Sciatic nerve (tissue), 2 donors: ENCODE measurements at places on chromosomes 4 and X. TPM values are rescaled to one million over a fixed set of nuclear protein-coding genes. Genes with fewer than 3 reads are reported as not detected.
A peak's percentile ranks its signal among the peaks of the same experiment; 100 is the strongest.

The ADGRG2 gene
- total RNA-seq, result 5.3 TPM

GRCh38 chrX:104749951-104750610 is 184.1 kb downstream of the IL1RAPL2 start:
- DNase-seq, result no peak

The ZCCHC18 gene
- total RNA-seq, result 1.5 TPM

DNA sequence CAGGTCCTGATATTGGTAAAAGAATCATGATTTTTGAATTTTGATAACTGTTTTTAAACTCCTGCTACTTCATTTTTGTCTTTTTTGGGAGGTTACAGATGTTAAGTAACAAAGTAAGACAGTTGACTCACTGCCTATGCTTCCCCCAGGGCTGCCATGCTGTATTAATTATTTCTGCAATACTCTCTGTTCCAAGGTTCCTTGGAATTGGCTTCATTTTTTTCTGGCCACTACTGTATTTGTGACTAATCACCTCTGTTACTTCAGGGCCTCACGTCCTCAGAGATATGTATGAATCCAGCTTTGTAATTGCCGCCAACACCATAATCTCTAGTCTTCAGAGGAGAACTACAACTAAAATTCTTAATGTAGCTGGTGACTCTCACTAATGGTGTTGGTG is 1729.3 kb downstream of the C4orf33 start:
- DNase-seq, result no peak

- no peak for DNase-seq
Observed at GRCh38 chrX:101759000-101759399, 99.3 kb upstream of the ARMCX2 start.

GRCh38 chrX:123561439-123562215 is 171.2 kb downstream of the THOC2 start:
- peak; percentile 45 for DNase-seq
